ENCODE measurements at places on chromosomes 2 and 18.

- peak; percentile 31 for DNase-seq
Observed at GRCh38 chr2:102061962-102062795, 70.4 kb downstream of the IL1R2 start.

GRCh38 chr2:112187046-112187715 lies 49.0 kb downstream of the FBLN7 start:
- peak; percentile 41 for DNase-seq

GRCh38 chr18:8982416-8983183 lies 119.9 kb upstream of the NDUFV2 start:
- no peak for DNase-seq

DNA sequence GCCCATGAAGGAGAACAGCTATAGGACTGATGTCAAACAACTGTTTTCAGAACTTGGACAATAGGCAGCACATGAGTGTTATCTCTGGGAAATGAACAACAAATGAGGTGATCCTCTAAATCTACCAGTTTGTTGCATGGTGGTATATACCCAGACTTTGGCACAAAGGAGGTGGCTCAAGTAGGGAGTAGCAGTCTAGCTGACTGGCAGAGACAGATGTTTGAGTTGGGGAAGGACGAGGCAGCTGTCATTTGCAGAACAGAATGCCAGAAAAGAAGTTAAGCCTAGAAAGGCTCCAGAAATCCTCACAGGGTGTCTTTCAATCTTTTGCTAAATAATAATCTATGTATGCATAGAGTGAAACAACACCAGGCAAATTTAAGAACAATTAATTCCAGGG lies 47.4 kb downstream of the RPE start:
- no peak for DNase-seq

GRCh38 chr2:30233271-30234009 lies 2.1 kb downstream of the LBH start:
- DNase-seq, result no peak

- DNase-seq, result no peak
Observed at GRCh38 chr2:36650031-36650829, 46.3 kb upstream of the VIT start.

DNA sequence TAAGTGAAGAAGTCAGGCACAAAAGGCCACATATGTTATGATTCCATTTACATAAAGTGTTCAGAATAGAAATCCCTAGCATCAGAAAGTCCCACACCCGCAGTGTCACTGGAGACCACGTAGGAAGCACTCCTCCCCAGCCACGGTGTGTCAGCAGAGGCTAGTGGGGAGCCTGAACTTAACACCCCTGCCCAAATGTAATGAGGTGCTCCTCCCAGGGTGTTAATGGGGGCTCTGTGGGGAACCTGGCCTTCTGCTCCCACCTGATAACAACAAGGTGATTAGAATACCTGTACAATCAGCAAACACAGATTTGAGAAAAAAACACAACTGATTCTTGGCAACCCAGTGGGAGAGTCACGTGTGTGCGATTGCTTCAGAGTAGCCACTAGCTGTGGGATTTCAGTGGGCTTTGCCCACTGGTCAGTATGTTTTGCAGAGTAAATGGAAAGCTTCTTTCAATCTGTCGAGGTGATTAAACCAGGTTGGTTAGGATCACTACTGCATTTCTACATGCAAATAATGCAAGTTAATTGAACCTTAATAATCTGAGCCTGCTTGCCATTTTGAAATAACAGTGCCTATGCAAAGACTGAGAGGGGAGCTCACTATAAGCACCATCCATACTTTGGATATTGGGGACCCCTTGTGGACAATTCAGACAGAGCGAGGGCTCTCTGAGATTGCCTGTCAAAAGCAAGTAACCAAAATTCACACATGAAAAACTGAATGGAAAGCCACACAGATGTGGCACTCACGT lies 20.6 kb upstream of the ATRAID start:
- DNase-seq, result peak; percentile 21

DNA sequence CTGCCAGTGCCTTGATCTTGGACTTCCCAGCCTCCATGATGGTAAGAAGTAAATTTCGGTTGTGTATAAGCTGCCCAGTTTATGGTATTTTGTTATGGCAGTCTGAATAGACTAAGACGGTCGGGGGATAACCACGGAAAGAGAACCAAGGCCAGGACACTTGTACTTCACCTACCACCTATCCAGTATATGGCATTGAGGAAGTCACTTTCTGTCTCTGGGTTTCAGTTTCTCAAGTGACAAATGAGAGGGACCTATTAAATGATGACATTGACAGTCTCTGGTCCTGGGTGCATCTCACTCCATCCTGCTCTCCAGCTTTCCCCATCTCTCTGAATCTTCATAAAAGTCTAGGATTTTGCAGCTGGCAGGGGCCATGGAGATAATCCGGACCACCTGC lies 183.8 kb upstream of the MSH6 start:
- no peak for DNase-seq

GRCh38 chr2:223147431-223147830 lies 95.4 kb downstream of the KCNE4 start:
- DNase-seq, result no peak

- no peak for DNase-seq
Observed at GRCh38 chr18:48292782-48293424, 116.3 kb downstream of the ZBTB7C start.

GRCh38 chr18:26312199-26312598 lies 86.0 kb downstream of the TAF4B start:
- DNase-seq, result no peak

DNA sequence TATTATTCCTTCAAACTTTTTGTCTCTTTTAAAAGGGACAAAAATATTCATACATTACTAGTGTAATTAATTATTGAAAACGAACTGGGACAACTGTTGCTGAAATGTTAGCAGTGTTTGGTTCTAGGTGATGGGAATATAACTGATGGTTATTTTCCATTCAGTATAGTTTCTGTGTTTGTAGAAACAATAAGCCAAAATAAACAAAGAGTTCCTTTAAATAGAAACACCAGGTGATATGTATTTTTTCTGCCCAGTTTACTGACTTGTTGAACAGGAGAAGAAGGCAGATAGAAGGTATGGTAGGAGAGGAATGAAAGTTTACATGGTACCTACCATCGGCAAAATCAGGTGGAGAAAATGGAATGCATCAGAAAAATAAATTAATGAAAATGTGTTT lies 74.2 kb downstream of the LYPD6B start:
- no peak for DNase-seq

GRCh38 chr2:15116830-15117229 lies 444.3 kb downstream of the NBAS start:
- no peak for DNase-seq

- no peak for DNase-seq
Observed at GRCh38 chr2:54750040-54750439, 26.6 kb downstream of the EML6 start.

DNA sequence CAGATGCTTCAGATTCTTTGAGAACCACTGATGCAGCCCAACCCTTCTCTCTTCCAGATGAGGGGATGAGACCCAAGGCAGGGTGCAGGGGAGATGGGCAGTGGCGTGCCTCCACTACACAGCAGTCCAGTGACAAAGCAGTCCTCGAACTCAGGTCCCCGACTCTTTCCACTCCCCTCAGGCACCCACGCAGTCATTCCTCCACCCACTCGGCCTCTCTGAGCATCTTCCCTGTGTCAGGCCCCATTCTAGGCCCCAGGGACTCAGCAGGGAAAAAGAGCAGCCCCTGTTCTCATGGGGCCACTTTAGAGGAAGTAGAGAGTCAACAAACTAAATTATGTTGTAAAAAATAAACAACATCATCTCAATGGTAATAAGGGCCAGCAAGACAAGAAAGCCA lies 15.2 kb downstream of the KCNK3 start:
- DNase-seq, result no peak

DNA sequence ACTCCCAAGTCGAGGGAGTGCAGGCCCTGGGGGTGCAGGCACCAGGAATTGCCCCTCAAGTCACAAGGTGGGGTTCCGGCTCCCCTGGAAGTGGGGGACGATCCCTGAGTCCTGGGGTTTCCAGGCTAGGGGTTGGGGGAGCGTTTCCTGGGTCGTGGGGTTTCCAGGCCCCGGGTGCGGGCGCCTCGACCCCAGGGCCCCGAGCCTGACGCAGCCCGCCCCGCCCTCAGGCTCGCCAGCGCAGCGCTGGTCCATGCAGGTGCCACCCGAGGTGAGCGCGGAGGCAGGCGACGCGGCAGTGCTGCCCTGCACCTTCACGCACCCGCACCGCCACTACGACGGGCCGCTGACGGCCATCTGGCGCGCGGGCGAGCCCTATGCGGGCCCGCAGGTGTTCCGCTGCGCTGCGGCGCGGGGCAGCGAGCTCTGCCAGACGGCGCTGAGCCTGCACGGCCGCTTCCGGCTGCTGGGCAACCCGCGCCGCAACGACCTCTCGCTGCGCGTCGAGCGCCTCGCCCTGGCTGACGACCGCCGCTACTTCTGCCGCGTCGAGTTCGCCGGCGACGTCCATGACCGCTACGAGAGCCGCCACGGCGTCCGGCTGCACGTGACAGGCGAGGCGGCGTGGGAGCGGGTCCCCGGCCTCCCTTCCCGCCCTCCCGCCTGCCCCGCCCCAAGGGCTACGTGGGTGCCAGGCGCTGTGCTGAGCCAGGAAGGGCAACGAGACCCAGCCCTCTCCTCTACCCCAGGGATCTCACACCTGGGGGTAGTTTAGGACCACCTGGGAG lies 12.0 kb downstream of the SIGLEC15 start:
- DNase-seq, result peak; percentile 67

DNA sequence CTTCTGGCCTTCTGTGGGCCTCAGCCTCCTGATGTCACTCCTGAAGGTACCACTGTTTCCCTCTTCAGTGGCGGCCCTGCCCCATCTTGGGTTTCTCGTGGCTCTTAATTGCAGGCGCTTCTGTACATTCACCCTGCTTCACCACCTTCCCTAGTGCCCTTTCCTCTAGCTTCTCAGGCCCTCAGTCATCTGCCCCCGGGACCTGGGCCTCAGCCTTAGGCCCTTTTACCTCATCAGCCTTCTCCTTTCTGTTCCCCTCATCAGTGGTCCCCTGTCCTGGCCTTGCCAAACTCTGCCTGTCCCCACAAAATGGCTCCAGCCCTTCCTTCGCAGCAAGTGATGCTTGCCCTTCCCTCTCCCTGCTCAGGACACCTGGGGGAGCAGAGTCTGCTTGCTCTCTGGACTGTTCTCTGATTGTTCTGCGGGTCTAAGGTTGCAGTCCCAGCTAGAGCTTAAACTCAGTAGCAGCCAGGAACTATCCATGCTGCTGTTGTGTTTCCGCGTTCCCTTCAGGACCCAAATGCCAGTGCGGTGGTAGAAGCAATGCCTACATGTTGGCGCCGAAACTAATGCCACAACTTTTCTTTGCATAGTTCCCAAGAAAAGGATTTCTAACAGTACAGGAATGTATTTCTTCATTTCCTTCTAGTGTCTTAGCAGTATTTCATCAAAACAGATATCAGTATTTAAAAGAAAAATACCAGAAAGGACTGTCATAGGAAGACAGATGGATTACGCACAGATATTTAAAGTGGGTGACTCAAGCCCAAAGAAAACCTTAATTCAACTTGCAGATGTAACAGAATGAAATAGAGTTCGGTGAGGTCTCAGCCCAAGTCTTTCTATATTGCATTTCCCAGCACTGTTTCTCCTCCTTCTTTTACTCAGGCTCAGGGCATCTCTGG lies 7.5 kb downstream of the ASB1 start:
- no peak for DNase-seq

- no peak for DNase-seq
Observed at GRCh38 chr2:241268306-241268705, 47.2 kb downstream of the HDLBP start.

- DNase-seq, result no peak
Observed at GRCh38 chr18:13394801-13395200, 176.2 kb downstream of the LDLRAD4 start.

- no peak for DNase-seq
Observed at GRCh38 chr18:2641638-2642037, 13.9 kb upstream of the SMCHD1 start.

- DNase-seq, result no peak
Observed at GRCh38 chr2:150432312-150432625, 55.2 kb downstream of the RND3 start.

GRCh38 chr2:72846171-72847095 lies 20.6 kb upstream of the EXOC6B start:
- DNase-seq, result no peak

- DNase-seq, result no peak
Observed at GRCh38 chr2:60487174-60487573, 66.3 kb downstream of the BCL11A start.

- no peak for DNase-seq
Observed at GRCh38 chr2:159093497-159093896, 125.1 kb downstream of the TANC1 start.

DNA sequence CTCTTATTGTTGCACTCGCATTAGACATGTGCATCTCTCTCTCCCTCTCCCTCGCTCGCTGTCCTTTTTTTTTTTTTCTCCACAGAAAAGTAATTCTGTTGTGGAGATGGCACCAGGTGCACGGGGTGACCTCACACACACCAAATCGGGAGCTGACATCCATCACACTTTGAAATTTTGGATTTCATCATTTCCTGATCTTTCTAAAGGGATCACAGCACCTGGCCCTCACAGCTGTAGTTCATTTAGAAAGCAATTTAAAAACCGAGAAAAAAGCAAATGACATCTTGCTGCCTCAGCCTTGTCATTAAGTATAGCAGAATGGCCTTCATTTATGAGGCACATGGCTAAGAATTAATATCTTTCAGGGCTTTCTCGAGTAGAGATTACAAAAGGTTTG lies 717.2 kb downstream of the RNF144A start:
- no peak for DNase-seq

GRCh38 chr2:171432969-171433762 lies 624 bp downstream of the METTL8 start:
- peak; percentile 56 for DNase-seq

GRCh38 chr2:200338692-200339091 lies 32.2 kb downstream of the SPATS2L start:
- DNase-seq, result no peak

- DNase-seq, result no peak
Observed at GRCh38 chr2:26936855-26937254, 33.6 kb upstream of the MAPRE3 start.

- DNase-seq, result no peak
Observed at GRCh38 chr2:28695245-28695647, 56.4 kb upstream of the PPP1CB start.

- no peak for DNase-seq
Observed at GRCh38 chr18:74456017-74456348, 1.1 kb downstream of the DIPK1C start.

DNA sequence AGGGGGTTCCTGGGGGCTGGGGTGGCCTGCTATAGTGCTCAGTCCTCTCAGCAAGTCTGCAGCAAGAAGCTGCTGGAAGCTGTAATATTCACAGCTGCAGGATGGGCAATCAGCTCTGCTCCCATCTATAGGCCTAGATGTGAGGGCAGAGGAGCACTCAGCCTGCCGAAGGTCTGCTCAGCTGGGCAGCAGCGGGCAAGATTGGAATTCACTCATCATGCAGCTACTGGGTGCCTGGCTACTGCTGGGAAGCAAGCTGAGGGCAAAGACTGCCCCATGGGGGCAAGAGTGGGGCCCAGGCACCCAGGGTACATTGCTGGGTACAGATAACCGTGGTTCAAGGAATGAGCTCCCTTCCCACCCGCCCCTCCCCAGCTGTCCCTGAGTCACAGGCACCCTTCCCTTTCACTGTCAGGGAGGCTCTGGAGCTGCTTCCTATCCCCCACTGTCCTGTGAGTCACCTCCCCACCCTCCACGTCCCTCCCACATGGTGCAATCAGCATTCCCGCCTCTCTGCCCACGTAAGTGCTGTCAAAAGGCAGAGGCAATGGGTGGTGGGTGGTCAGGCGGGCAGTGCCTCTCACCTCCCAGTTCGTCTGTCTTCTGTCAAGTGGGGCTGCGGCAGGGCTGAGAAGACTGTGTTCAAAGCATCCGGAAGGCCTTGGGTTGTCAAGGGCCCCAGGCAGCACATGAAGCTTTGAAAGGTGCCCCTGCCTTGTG lies 169.2 kb downstream of the TRIM43 start:
- no peak for DNase-seq

All from stimulated activated CD4-positive, alpha-beta T cell treated with anti-CD3 and anti-CD28 coated beads, Interleukin-2, amount 100 ng/mL, for 24 hours (primary cell).